ENCODE measurements at places on chromosomes 5 and 9. TPM values are rescaled to one million over a fixed set of nuclear protein-coding genes. Genes with fewer than 3 reads are reported as not detected.

UBE2QL1 gene
- not detected for total RNA-seq

PCDHB14 gene
- total RNA-seq: 1.2 TPM

CD274 gene
- total RNA-seq: 3.3 TPM

SLC1A3 gene
- total RNA-seq: 8.3 TPM

FOXI1 gene
- not detected for total RNA-seq

HRCT1 gene
- 0.83 TPM for total RNA-seq

CCDC187 gene
- total RNA-seq: under 0.01 TPM

SNX30 gene
- 24.8 TPM for total RNA-seq

DIPK1B gene
- total RNA-seq: 2.2 TPM

FAM81B gene
- total RNA-seq: not detected

PCDHGB2 gene
- total RNA-seq: 5.1 TPM

Data from smooth muscle cell of trachea (primary cell).